Bronchus fibroblast of lung (primary cell): ENCODE measurements at places on chromosomes 16 and 17. TPM values are rescaled to one million over a fixed set of nuclear protein-coding genes. Genes with fewer than 3 reads are reported as not detected.

GCGR gene
- not detected in 2 replicates for total RNA-seq

HASPIN gene
- total RNA-seq = 9.7 and 13.1 TPM in 2 replicates

SLC12A4 gene
- 29.4 and 33.1 TPM in 2 replicates for total RNA-seq

CCL16 gene
- not detected in 2 replicates for total RNA-seq

NPIPB13 gene
- total RNA-seq = 0.30 TPM in 1 of 2 replicates, not detected in the other

TPPP3 gene
- total RNA-seq = 0.15 and 0.34 TPM in 2 replicates

RAB11FIP4 gene
- total RNA-seq = 0.34 and 0.59 TPM in 2 replicates

HBA1 gene
- not detected in 2 replicates for total RNA-seq

CCL4 gene
- not detected in 2 replicates for total RNA-seq

LITAFD gene
- not detected in 2 replicates for total RNA-seq

TM4SF5 gene
- total RNA-seq = not detected in 2 replicates

KRT32 gene
- not detected in 2 replicates for total RNA-seq

ENKD1 gene
- total RNA-seq = 16.5 and 17.7 TPM in 2 replicates

KRTAP4-9 gene
- total RNA-seq = not detected in 2 replicates

PALB2 gene
- 5.9 and 6.6 TPM in 2 replicates for total RNA-seq

PRKCA gene
- 19.8 and 20.3 TPM in 2 replicates for total RNA-seq

MYL4 gene
- not detected in 2 replicates for total RNA-seq

TMC8 gene
- 0.17 TPM in 1 of 2 replicates, not detected in the other for total RNA-seq

CCDC200 gene
- not detected in 2 replicates for total RNA-seq

CTRL gene
- 1.0 and 1.3 TPM in 2 replicates for total RNA-seq

CDT1 gene
- total RNA-seq = 64.8 and 67.1 TPM in 2 replicates

NOXO1 gene
- total RNA-seq = not detected in 2 replicates

TSPOAP1 gene
- total RNA-seq = 0.34 and 2.7 TPM in 2 replicates

WFIKKN2 gene
- 0.15 TPM in 1 of 2 replicates, not detected in the other for total RNA-seq

SOX9 gene
- total RNA-seq = 9.5 and 10.3 TPM in 2 replicates

SOX8 gene
- total RNA-seq = 0.15 TPM in 1 of 2 replicates, not detected in the other

AOC3 gene
- under 0.01 and 0.15 TPM in 2 replicates for total RNA-seq

ACSM2A gene
- not detected in 2 replicates for total RNA-seq

P2RX5 gene
- 1.0 and 1.3 TPM in 2 replicates for total RNA-seq

SRSF1 gene
- total RNA-seq = 254 and 280 TPM in 2 replicates

EVPLL gene
- total RNA-seq = not detected in 2 replicates

LGALS9B gene
- not detected in 2 replicates for total RNA-seq

PPL gene
- 4.8 and 6.9 TPM in 2 replicates for total RNA-seq

MYH2 gene
- total RNA-seq = not detected in 2 replicates

OR1G1 gene
- not detected in 2 replicates for total RNA-seq

CCL3 gene
- not detected in 2 replicates for total RNA-seq

ARSG gene
- total RNA-seq = 2.9 and 3.0 TPM in 2 replicates

BMERB1 gene
- total RNA-seq = 15.0 and 19.3 TPM in 2 replicates

MT3 gene
- total RNA-seq = not detected in 2 replicates

AKAP1 gene
- total RNA-seq = 14.3 and 20.5 TPM in 2 replicates

JUP gene
- 31.1 and 32.8 TPM in 2 replicates for total RNA-seq

PRSS22 gene
- not detected in 2 replicates for total RNA-seq

GPT2 gene
- 24.2 and 27.1 TPM in 2 replicates for total RNA-seq

PTX4 gene
- total RNA-seq = 0.15 and 0.17 TPM in 2 replicates

OR2C1 gene
- not detected in 2 replicates for total RNA-seq

TNP2 gene
- total RNA-seq = not detected in 2 replicates

CACNA1H gene
- 0.34 and 0.59 TPM in 2 replicates for total RNA-seq

KREMEN2 gene
- total RNA-seq = 0.15 TPM in 1 of 2 replicates, not detected in the other

KLHL36 gene
- 30.8 and 31.8 TPM in 2 replicates for total RNA-seq

TNFRSF17 gene
- total RNA-seq = not detected in 2 replicates

OR4D1 gene
- total RNA-seq = not detected in 2 replicates
